ENCODE measurements at places on chromosomes 11 and 22.

- no peak for DNase-seq
Measured at GRCh38 chr11:66277471-66278362, at the start of gene CNIH2. TSS of gene CNIH2 (plus strand) at chr11:66278175. CDS start at chr11:66278457, 282 bp downstream.

DNA sequence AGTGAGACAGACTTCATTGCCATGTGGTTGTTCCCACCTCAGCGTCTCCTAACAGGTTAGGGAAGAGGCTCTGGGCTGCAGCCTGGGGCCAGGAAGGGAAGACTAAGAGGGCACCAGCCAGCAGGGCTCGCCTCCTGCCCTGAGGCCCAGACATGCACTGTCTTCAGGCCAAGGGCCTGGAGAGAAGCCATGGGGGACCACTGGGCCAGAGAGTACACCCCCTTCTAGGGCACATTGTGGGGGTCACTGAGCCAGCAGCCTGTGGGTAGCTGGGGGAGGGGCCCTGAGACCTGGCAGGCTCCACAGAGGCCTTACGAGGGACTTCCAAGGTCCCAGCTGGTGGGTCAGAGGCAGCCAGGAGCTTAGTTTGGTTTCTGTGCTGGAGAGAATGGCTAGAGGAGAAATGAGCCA lies 25.0 kb upstream of the MYRF start:
- DNase-seq, result no peak

DNA sequence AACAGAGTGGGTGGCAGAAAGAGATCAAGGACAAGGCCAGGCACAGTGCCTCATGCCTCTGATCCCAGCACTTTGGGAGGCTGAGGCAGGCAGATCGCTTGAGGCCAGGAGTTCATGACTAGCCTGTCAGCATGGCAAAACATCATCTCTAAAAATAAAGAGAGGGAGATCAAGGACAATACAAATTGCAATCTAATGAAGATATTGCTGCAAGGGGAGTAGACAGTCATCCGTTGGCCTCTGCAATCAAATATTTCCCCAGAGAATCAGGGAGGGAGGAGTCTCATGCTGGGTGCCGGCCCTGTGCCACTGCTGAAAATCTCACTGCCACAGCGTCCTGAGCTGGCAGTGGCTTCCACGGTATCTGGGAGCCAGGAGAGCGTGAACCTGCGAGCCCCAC lies 19.4 kb upstream of the IL17RA start:
- no peak for DNase-seq

- no peak for DNase-seq
Measured at GRCh38 chr22:43099095-43099494, 9.9 kb upstream of the TTLL1 start.

GRCh38 chr22:46553189-46553588 lies 15.8 kb upstream of the CELSR1 start:
- no peak for DNase-seq

- no peak for DNase-seq
Measured at GRCh38 chr11:24406389-24406788, 90.5 kb upstream of the LUZP2 start.

DNA sequence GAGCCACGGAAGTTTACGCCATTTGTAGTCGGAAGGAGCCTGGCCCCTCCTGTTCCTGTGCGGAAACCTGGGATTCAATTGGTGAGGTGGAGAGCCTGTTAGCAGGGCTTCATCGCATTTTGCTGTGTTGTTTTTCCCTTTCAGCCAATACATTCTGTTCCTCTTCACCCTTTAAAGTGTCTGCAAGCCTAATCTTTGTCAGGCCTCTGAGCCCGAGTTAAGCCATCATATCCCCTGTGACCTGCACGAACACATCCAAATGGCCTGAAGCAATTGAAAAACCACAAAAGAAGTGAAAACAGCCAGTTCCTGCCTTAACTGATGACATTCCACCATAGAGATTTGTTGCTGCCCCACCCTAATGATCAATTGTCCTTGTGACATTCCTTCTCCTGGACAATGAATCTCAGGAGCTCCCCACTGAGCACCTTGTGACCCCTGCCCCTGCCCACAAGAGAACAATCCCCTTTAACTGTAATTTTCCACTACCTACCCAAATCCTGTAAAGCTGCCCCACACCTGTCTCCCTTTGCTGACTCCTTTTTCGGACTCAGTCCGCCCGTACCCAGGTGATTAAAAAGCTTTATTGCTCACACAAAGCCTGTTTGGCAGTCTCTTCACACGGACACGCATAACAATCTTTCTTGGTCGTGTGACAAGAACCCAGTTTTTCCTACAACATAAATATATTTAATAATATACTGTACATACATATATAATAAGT lies 37.1 kb upstream of the MMP12 start:
- no peak for DNase-seq

- no peak for DNase-seq
Measured at GRCh38 chr22:46774253-46774979, 12.0 kb downstream of the TBC1D22A start.

DNA sequence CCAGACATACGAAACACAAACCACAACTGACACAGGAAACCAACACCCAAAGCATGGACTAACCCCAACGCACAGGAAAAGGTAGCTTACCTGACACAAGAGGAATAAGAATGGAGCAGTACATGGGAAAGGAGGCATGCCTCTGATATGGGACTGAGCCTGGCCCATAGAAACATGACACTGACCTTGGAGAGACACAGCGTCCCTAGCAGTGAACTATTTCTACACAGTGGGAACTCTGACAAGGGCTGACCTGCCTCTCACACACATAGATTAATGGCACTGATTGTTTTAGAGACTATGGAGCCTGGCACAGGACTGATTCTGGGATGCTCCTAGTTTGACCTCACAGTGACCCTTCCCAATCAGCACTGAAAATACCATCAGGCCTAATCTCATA lies 12.0 kb downstream of the CCKBR start:
- DNase-seq, result no peak

DNA sequence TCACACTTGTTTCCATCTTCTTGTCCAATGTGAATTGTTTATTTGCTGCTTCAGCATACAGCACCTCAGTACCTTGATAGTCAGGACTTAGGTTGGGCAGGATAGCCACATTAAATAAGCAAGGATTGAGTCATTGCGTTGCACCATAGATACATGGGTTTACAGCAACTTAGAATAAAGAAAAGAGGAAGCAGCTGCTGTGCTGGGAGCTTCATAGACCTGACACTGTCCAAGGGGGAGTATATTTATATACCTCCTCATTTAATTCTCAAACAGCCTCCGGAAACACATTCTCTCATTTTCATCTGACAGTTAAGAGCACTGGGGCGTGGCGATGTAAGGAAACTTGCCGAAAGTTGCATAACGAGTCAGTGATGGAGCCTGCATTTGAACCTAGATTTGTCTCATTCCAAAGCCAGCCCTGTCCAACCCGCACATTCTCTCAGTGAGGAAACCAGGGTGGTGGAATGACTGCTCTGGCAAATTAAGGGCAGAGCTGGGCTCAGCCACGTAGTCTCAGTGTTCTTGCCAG lies 42.2 kb downstream of the UBASH3B start:
- DNase-seq, result no peak

DNA sequence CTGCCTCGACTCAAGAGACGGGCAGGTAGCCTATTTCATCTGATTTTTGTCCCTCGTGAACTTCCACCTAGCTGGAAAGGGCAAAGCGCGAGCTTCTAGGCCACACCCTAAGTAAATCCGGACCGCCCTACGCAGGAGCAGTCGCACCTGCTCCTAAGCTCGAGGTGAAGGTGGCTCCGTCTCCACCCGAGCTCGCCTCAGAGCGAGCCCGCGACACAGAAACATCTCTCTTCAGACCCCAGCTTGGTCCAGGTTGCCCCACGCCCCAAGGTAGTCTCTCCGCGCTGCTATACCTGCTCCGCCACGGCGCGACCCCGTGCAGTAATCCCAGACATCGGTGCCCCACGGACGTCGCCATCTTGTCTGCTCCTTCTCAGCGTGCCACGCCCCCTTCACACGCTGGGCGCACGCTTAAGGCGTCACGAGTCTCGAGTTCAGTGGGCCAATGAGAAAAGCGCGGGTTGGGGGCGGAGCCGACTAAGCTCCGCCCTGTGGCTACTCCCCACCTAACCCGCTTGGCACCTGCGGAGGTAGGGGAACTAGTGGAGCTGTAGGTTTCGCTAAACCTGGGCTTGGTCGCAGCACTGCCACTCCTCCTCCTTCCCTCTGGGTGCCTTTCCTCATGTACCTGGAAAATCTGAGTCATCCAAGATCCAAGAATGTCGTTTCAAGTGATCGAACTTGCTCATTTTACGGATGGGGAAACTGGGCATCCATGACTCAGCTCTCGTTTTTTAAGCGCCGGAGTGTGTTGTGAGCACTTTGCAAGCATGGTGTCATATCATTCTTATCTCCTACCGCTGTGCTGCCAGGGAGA lies at the start of gene PISD:
TSS of gene PISD (minus strand) at position 365 of the 817 bp plus-strand sequence. CDS start at position 358, 7 bp downstream.
- DNase-seq, result peak; percentile 98

- no peak for DNase-seq
Measured at GRCh38 chr11:45880772-45881570, 4.5 kb upstream of the MAPK8IP1 start.

DNA sequence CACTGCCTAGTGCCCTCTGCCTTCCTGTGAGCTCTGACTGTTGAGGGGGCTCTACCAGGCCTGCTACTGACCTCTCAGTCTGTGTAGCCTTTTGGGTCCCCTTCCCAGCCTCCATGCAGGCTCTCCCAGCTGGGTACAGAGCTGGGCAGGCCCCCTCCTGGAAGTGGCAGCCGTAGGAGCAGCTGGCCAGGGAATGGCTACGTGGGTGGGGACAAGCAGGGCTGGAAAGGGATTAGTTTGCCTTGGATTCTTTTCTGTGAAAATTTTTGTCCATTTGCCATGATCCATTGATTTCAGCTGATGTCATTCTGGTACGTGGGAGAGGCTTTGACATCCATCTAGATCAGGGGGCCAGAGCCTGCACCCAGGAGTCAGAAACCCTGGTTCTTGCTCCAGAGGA lies 23.9 kb upstream of the NECTIN1 start:
- no peak for DNase-seq

GRCh38 chr11:16297332-16297731 lies 59.0 kb downstream of the SOX6 start:
- DNase-seq, result no peak

GRCh38 chr11:122207921-122208764 lies 92.1 kb upstream of the BLID start:
- DNase-seq, result no peak

- peak; percentile 76 for DNase-seq
Measured at GRCh38 chr22:22884010-22884887, 3.4 kb upstream of the IGLL5 start.

DNA sequence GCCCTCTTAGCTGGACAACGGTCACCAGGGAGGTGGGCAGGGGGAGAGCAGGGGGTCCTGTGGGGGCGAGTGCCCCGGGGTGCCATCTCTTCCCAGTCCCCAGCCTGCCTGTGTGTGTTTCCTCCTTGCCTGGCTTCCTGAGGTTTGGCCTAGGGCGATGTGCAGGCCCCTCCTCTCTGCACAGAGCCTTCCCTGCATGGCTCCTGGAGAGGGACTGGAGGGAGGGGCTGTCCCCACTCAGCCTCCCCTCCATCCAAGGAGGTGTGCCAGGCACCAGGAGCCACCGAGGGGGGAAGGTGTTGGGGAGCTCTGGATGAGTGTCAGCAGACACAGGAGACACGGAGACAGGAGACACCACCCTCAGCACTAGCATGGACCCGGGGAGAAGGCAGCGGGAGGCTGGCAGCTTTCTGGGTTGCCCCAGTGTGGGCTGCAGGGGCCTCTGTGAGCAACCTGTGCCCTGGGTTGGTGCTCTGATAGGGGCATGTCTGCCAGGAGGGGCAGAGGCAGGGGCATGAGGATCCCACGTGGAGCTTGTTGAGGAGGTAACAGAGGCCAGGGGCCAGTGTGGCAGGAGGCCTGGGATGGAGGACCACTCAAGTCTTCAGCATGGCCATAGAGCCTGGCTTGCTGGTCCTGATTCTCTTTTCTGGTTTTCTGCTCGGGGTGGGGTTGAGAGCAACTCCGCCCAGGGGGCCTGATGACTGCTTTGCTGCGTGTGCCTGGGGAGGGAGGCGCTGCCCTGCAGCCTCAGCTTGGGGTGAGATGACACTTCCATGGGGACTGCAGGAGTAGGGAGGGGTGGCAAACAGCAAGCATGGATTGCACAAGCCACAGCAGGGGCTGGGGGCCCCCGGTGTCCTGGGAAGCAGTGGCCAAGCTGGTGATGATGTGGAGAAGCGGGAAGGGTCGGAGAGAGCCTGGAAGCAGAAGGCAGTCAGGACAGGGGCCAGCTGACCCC lies 78.8 kb downstream of the ST3GAL4 start:
- no peak for DNase-seq

DNA sequence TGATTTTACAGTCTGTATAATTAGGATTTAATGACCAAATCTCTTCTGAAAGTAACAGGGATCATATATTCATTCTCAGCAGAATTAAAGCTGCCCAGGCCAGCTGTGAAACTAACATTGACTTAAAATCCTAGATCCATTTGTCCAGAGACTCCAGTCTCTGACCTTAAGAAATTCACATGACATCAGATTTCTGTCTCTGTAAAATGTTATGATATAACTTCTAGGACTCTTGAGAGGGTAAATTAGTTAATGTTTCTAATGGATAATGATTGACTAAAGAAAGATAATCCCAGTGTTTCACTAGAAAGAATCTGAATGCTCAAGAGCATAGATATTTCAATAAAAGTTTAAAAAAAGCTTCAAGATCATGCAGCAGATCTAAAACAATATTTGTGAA lies 6.3 kb downstream of the NOX4 start:
- no peak for DNase-seq
